ENCODE measurements at places on chromosomes 4 and X. TPM values are rescaled to one million over a fixed set of nuclear protein-coding genes. Genes with fewer than 3 reads are reported as not detected.

The SATL1 gene
- total RNA-seq = not detected

The TMSB15A gene
- total RNA-seq = 2.0 TPM

The FDCSP gene
- not detected for total RNA-seq

The MBNL3 gene
- 1.4 TPM for total RNA-seq

The NEUROG2 gene
- total RNA-seq = not detected

All from bronchial smooth muscle cell (primary cell).